Regular cardiac myocyte (primary cell): ENCODE measurements at places on chromosomes 1 and 21. TPM values are rescaled to one million over a fixed set of nuclear protein-coding genes. Genes with fewer than 3 reads are reported as not detected.

The SMPDL3B gene
- total RNA-seq = under 0.01 and 0.28 TPM in 2 replicates

The RGSL1 gene
- total RNA-seq = not detected in 2 replicates

The NOS1AP gene
- under 0.01 and 0.38 TPM in 2 replicates for total RNA-seq

The RGS4 gene
- total RNA-seq = 919 and 1,715 TPM in 2 replicates

The OXCT2 gene
- 0.96 and 1.7 TPM in 2 replicates for total RNA-seq

The C1QA gene
- total RNA-seq = not detected in 2 replicates

The AKNAD1 gene
- 0.28 and 0.38 TPM in 2 replicates for total RNA-seq

The PTPN7 gene
- not detected in 2 replicates for total RNA-seq

The COL24A1 gene
- total RNA-seq = 0.19 and 0.56 TPM in 2 replicates

The PLA2G4A gene
- total RNA-seq = 36.4 and 49.9 TPM in 2 replicates

The GDAP2 gene
- total RNA-seq = 24.2 and 30.4 TPM in 2 replicates

The INAVA gene
- under 0.01 and 0.19 TPM in 2 replicates for total RNA-seq

The MAGI3 gene
- total RNA-seq = 9.3 and 10.0 TPM in 2 replicates

The AUNIP gene
- total RNA-seq = 0.56 and 5.6 TPM in 2 replicates

The CFHR3 gene
- not detected in 2 replicates for total RNA-seq

The SPRR2D gene
- not detected in 2 replicates for total RNA-seq

The SYT2 gene
- under 0.01 TPM in 1 of 2 replicates, not detected in the other for total RNA-seq

The IFNLR1 gene
- total RNA-seq = under 0.01 TPM in 2 replicates

The VASH2 gene
- total RNA-seq = 0.28 TPM in 1 of 2 replicates, not detected in the other

The BRDT gene
- total RNA-seq = not detected in 2 replicates

The CD84 gene
- not detected in 2 replicates for total RNA-seq

The C1orf87 gene
- total RNA-seq = not detected in 2 replicates

The CELA3A gene
- total RNA-seq = not detected in 2 replicates

The NBPF26 gene
- 19.4 and 26.2 TPM in 2 replicates for total RNA-seq

The RASAL2 gene
- 20.1 and 27.9 TPM in 2 replicates for total RNA-seq

The SPOCD1 gene
- total RNA-seq = 32.8 and 44.0 TPM in 2 replicates

The UBE2U gene
- not detected in 2 replicates for total RNA-seq

The C1orf141 gene
- total RNA-seq = not detected in 2 replicates

The GABRD gene
- total RNA-seq = not detected in 2 replicates

The FAM229A gene
- 0.58 and 1.1 TPM in 2 replicates for total RNA-seq

The CHRM3 gene
- under 0.01 TPM in 2 replicates for total RNA-seq

The C1orf115 gene
- 0.58 and 1.1 TPM in 2 replicates for total RNA-seq

The SCP2 gene
- total RNA-seq = 201 and 226 TPM in 2 replicates

The ACADM gene
- total RNA-seq = 19.2 and 39.5 TPM in 2 replicates

The TMCC2 gene
- 2.3 TPM in 2 replicates for total RNA-seq

The IL12RB2 gene
- total RNA-seq = not detected in 2 replicates

The KCNA2 gene
- total RNA-seq = under 0.01 TPM in 1 of 2 replicates, not detected in the other

The TOMM40L gene
- 10.4 and 14.6 TPM in 2 replicates for total RNA-seq

The ANKRD45 gene
- total RNA-seq = 0.28 and 0.38 TPM in 2 replicates

The GNAT2 gene
- total RNA-seq = under 0.01 TPM in 2 replicates

The A3GALT2 gene
- 0.28 TPM in 1 of 2 replicates, not detected in the other for total RNA-seq

The CHRNB2 gene
- total RNA-seq = under 0.01 TPM in 1 of 2 replicates, not detected in the other

The ICOSLG gene
- 0.19 and 0.85 TPM in 2 replicates for total RNA-seq

The SELL gene
- 1.1 and 1.2 TPM in 2 replicates for total RNA-seq

The PPP1R8 gene
- total RNA-seq = 37.2 and 54.4 TPM in 2 replicates

The LAX1 gene
- under 0.01 TPM in 1 of 2 replicates, not detected in the other for total RNA-seq

The BSND gene
- not detected in 2 replicates for total RNA-seq

The DAB1 gene
- 0.28 TPM in 1 of 2 replicates, not detected in the other for total RNA-seq

The MYOG gene
- total RNA-seq = not detected in 2 replicates

The COL8A2 gene
- total RNA-seq = 0.58 and 2.0 TPM in 2 replicates

The TNFRSF9 gene
- 0.19 and 0.28 TPM in 2 replicates for total RNA-seq

The AMPD1 gene
- total RNA-seq = not detected in 2 replicates

The RGS13 gene
- not detected in 2 replicates for total RNA-seq

The SLC1A7 gene
- 0.58 and 1.1 TPM in 2 replicates for total RNA-seq

The OR2G3 gene
- not detected in 2 replicates for total RNA-seq

The DNASE2B gene
- not detected in 2 replicates for total RNA-seq

The UTS2 gene
- total RNA-seq = 0.56 TPM in 1 of 2 replicates, not detected in the other

The RHCE gene
- total RNA-seq = 1.2 and 1.7 TPM in 2 replicates

The NUDT4B gene
- total RNA-seq = 7.3 and 29.7 TPM in 2 replicates
